Activated effector memory CD4-positive, alpha-beta T cell treated with anti-CD3 and anti-CD28 coated beads, Interleukin-2, amount 50 U/mL, for 16 hours (primary cell): ENCODE measurements at places on chromosomes 5 and 9.

DNA sequence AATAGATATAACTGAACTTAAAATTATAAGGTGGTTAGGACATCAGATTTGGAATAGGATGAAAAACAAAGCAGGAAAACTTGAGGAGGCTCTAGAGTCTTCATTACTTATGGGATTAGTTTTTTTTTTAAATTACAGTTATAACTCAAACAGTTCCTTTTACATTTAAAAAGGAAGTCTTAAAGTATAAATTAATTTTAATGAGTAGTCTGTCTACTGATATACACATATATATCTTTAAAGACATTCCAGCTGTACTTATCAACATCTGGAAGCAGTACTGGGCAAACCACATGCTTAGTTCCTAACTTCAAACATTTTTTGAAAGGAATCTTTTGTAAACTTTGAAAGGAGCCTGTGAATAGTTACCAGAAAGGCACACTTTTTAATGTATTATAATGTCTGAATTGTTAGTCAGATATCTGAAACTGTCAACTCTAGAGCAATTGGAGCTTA lies 6.0 kb downstream of the ACTBL2 start:
- DNase-seq = no peak

- no peak for DNase-seq
These were observed 40.3 kb downstream of the UBTD2 start for GRCh38 chr5:172243302-172243701.

DNA sequence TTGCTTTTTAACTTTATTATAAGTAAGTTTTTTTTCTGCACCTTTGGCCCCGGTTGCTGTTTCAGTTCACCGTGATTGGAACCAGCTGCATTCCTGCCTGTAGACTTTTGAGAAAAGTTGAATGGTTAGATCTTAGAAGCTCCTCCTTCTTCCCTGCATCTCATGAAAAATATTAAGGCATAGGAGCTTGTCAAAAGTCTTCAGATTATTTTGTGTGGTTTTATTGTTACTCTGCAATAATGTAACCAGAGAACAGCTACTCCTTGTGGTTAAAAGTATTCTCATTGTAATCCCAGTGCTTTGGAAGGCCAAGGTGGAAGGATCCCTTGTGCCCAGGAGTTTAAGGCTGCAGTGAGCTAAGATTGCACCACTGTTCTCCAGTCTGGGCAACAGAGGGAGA lies 3.3 kb upstream of the SLC2A8 start:
- DNase-seq = no peak

DNA sequence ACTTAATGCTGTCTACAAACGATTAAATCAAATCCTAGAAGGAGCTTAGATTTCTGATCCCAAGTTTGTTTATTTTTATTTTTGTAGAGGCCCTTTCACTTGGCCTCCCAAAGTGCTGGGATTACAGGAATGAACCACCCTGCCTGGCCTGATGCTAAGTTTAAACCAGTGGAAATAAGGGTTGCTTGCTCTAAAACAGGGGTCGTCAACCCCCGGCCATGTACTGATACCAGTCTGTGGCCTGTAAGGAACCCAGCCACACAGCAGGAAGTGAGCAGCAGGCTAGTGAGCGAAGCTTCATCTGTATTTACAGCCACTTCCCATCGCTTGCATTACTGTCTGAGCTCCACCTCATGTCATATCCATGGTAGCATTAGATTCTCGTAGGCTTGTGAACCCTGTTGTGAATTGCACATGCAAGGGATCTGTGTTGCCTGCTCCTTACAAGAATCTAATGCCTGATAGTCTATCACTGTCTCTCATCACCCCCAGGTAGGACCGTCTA lies 11.4 kb downstream of the TTC1 start:
- DNase-seq = no peak

- DNase-seq = no peak
These were observed 264.6 kb downstream of the NR3C1 start for GRCh38 chr5:143138839-143139238.

- no peak for DNase-seq
These were observed 58.2 kb downstream of the PRDM6 start for GRCh38 chr5:123147128-123147715.

DNA sequence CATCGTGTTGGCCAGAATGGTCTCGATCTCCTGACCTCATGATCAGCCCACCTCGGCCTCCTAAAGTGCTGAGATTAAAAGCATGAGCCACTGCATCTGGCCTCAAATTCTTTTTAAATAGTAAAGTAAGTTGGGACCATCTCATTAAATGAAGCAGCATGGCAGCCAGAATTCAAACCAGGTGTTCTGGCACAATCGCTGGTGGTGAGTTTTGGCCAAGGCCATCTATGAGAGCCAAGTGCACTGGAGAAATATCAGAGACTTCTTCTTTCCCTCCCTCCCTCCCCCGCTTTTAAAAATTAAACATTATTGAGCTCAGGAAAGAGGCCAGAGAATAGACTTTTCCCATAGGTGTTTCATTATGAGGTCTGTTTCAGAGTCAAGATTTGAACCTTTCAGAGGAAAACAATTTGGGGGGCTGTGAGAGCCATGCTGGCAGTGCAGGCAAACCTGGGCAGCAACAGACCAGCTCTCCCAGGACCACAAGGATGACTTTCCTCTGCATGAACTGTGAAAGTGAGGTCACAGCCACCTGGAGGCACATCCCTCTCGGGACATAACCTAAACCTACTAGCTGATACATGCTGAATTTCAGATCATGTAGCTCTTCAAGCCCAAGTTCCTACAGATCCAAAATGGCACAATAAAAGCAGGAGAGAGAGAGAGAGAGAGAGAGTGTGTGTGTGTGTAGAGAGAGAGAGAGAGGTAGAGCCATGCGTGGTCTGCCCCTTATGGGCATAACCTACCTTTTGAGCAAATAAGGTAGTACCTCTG lies 94.6 kb upstream of the DMRT1 start:
- DNase-seq = no peak

DNA sequence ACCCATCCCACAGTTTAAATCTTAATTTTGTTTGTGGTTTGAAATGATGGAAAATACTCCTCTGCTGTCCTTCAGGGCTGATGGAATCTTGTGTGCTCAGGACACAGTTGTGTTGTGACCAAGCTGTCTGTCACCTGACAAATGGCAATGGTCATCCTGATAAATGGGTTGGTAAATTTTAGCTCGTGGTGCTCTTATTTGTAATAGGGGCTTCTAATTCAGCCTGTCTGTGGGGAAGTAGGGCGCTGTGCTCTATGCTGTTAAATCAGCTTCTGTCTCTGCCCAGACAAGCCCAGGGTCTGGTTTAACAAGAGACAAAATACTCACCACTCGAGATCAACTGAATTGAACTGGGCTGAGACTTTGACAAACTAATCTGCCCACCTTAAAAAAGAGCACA lies 4.5 kb downstream of the LRRTM2 start:
- DNase-seq = no peak

- no peak for DNase-seq
These were observed 36.2 kb upstream of the SMARCA2 start for GRCh38 chr9:1978941-1979340.

DNA sequence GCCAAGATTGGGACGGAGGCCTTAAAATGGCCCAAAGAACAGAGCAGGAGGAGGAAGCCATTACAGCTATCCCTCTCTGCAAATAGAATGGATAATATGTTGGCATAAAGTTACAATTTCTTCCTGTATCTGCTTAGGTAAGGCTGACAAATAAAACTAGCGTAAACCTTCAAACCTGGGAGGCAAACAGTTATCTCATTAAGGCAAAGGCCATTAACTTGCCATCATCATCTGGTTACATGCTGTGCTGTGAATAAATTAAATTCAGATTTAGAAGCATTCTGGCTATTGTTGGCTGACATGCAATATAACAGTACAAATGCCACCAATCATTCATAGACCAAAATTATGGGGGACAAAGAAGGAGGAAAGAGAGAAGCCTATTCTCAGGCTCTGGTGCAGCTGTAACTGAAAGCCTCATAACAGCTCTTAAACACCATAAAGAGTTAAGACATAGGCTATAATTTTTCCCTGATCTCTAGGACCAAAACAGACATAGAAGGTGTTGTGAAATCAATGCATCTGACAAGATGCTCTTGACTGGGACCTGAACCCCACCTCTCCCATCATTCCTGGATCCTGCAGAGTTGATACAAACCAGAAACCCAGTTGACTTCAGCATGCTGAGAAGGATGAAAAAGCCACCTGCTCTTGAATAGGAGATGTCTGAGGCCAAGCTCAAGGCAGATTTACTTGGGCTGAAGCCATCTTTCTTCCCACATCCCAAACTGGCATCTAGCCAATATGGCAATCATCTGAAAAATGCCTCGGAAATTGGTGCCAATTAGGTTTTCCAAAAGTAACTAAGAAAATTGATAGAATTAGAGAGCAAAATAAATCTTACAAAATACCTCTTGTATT lies 62.5 kb downstream of the PLCXD3 start:
- no peak for DNase-seq

DNA sequence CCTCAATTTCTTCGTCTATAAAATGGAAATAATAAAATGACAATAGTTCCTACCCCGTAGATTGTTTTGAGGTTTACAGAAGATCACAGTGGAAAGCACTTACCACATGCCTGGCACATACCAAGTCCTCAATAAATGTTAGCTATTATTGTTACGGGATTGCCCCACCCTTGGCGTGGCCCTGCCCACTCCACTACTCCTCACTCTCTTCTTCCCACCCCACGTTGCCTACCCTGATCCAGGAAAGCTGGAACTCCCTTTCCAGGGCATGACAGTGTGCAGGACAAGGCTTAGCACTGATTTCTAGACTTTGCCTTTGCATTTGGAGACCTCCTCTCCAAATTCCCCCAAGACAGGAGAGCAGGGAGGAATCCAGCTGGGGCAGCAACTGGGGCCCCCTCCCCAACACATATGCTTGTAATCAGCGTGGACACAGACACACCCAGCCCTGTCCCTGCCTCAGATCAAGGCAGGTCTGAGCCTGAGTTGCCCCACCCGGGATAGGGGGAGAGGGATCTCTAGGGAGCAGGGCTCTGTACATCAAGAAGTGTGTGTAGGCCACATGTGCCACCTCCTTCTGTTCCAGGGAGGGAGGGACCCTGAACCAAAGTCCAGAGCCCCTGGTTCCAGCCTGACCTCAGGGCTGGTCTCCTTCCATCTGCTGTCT lies 6.7 kb downstream of the SLC4A9 start:
- no peak for DNase-seq

GRCh38 chr5:132233811-132234683 lies 6.4 kb upstream of the P4HA2 start:
- peak; percentile 41 for DNase-seq
